ENCODE measurements at places on chromosomes 16 and 17.
A peak's percentile ranks its signal among the peaks of the same experiment; 100 is the strongest.

DNA sequence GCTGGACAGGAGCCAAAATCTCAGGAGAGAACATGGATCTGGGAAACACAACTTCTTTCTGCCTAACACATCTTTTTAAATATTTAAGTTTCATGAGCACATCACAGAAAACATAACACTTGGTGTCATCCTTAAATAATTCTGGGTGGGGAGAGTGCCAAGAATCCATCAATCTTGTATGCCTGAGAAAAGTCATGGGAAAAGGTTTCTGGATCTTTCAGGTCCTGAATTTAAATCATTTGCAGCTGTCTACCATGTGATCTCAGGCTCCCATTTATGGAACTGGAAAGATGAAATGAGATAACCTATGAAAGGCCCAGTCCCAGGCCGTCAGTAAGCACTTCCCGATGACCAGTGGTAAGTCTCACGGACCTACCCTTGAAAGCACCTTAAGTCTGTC is 15.1 kb downstream of the CDH11 start:
- no peak for DNase-seq

- peak; percentile 72 for DNase-seq
Measured at GRCh38 chr16:66357523-66357928, 9.0 kb upstream of the CDH5 start.

DNA sequence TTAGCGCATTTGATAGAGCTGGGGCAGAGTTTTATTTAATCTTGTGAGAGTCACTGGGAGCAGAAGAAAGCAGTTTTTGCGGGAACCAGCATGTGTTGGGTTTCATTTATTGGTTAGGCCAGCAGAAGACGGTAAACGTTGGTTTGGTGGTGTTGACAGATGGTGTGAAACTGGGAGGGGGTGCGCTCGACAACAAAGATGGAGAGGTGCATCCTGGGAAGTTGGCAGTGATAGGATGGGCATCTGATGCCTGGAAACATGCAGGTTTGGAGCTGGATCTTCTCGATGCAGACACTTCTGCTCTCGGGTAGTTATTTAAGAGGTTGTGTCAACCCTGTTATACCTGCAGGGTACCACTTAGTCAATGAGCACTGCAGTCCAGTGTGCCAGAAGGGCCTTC is 24.9 kb upstream of the CLEC18A start:
- DNase-seq, result no peak

- no peak for DNase-seq
Measured at GRCh38 chr17:63477480-63478440, 899 bp downstream of the ACE start.

DNA sequence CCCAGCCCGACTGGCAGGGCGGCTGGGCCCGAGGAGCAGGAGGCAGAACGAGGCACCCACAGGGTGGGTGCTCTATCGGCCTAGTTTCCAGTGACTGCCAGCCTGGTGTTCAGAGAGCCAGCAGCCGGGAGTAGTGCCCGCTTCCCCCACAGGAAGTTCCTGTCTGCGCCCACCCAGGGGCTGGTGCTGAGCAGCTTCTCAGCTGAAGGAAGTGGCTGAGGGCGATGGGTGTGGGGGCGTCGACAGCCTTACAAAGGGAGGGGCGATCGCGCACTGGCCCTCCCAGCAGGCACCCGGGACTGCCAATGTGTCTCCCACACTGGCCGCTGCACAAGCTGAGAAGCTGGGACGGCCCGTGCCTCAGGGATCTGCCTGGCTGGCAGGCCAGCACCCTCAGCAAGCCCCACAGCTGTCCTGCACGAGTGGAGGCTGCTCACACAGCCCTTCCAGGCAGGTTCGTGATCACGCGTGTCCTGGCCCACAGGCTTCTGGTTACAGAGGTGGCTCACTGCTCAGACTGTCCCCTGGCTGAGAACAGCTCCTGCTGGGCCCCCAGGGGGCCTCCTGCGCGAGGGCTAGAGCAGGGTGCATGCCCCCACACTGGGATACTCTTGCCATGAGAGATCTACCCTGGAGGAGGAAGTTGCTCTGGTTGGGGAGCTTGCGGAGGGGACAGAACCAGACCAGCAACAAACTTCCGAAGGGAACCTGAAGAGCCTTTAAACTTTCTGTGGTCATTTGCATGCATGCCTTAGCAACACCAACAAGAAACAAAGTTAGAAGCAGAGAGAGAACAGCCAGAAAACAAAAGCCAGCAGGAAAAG is 2.5 kb downstream of the RNF166 start:
- no peak for DNase-seq

DNA sequence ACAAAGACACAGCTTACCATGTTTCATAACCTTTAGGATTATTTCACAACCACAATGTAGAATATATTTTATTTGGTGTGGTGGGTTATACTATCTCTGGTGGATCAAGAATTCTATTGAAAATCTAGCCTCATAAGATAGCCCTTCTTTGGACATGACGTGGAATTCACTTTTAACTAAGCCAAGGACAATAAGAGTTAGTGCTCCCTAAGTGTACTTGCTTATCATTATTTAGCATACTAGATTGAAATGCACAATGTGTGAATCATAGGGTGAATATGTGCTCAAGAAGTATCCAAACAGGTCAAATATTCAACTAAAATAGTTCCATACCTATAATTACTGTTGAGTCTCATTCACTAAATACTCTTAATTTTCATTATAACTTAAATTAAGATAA is 1179.5 kb upstream of the GOT2 start:
- no peak for DNase-seq

DNA sequence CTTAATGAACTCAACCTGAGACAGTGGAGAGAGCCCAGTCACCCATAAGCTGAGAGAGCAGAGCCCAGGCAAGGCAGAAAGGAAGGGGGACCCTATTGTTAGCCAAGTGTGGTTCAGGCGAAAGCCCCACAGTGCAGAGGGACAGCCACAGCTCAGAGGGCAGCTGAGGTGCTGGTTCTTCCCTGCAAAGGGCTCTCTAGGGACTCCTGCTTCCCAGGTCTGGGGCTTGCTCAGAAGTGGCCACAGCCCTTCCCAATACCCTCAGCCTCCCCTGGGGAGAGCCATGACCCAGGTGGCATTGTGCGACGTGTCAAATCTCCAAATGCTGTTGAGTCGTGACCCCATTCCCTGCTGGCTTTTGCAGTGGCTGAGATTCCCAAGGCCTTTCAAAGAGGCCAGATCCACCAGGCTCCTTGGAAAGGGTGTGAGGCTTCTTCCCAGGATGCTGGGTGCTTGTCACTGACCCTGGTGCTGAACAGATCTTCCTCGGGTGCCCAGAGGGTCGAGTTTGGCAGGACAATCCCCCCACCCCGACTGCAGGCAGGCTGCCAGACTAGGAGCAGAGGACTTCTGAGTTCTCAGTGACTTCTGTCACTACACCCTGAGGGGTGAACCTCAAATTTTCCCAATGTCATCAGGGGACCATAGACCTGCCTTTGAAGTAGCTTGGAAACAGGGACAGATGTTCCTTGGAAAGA is 2.5 kb upstream of the CCL17 start:
- DNase-seq, result no peak

DNA sequence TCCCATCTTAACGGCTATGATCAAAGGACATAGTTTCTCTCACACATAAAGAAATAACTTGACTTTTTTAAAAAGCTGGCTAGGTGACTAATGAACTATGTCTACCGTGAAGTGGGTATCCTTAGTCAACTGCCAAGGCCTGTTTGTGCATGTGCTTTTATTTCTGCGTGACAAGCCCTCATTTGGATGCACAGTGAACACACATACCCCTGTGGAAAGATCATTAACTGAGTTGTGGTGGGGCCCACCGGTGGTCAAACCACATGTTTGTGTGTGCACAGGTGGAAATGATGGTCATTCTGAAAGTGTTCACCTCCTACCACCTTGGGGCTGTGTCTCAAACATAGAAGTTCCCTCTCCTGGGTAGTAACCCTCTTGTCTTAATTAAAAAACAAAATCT is 256.1 kb upstream of the SALL1 start:
- DNase-seq, result no peak

GRCh38 chr17:38676706-38677504 is 2.1 kb upstream of the EPOP start:
- peak; percentile 80 for DNase-seq

DNA sequence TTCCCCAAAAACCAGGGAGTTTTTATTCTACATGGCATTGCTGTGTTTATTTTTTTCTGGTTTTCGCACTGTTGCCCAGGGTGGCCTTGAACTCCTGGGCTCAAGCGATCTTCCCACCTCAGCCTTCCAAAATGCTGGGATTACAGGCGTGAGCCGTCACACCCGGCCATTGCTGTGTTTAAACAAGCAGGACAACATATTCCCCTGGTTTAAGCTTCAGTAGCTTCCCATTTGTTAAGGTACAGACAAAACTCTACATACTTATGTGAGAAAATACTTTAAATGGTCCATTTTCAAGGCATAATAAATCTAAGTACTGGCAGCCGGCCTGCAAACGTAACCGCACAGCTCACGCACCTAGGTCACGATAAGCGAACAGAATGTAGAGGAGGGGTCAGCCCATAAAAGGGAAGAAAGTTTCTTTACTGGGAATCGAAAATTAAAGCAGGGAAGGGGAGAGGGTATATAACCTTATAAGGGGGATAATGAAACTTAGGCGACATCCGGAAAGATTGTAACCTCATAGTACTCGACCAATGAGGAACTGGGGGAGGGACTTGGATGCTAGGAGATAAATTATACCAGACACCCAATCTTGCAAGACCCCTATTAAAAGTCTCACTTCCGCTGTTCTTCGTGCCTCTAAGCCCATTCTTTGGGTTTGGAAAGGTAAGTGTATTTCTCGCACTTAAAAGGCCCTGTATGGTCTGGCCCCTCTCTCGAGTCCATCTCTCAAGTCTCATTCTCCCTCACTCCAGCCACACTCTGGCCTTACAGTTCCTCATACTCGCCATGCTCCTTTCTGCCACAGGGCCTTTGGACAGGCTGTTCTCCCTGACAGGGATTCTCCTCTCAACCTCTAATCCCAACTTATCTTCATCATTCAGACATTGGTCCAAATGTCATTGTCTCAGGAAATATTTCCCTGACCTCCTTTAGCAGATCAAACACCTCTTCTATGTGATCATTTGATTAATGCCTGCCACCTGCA is 59.2 kb downstream of the TEX14 start:
- DNase-seq, result no peak

DNA sequence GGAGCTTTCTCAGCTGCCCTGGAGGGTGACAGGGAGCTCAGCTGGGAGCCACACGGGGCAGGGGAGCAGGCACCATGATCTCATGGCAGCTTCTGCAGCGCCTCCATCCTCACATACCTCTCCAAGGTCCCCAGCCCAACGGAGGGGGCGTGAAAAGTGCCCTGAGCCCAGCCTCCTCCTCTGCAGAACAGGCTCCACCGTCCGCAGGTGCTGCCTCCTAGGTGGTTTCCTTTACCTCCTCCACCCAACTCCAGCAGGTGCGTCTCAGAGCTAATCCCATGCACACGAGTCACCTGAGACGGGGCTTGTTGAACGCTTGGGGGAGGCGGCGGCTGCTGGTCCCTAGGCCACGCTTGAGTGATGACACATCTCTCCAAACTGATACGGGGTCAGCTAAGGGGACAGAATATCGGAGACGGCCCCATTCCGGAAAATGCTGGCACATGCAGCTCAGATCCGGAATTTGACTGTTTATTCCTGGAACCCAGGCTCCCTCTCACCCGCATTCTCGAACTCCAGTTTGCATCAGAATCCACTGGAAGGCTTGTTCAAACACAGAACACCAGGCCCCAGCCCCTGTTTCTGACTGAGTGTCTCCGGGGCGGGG is 387 bp upstream of the SLC38A8 start:
- DNase-seq, result no peak

DNA sequence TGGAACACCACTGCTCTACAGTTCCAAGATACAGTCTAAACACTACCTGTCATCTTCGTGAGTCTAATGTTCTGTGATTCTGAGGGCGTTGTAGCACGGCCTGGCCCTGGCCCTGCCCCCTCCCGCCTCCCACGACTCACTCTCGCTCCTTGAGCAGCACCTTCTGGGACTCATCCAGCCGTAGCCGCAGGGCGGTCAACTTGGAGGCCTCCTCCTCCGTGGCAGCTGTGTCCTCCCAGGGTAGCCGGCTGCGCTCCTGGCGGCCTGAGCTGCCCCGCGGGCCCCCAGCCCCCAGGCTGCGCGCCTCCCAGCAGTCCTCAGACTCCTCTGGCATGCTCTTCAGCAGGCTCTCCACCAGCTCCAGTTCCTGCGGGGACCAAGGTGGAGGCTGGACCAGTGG is 10.6 kb downstream of the CCDC102A start:
- no peak for DNase-seq

DNA sequence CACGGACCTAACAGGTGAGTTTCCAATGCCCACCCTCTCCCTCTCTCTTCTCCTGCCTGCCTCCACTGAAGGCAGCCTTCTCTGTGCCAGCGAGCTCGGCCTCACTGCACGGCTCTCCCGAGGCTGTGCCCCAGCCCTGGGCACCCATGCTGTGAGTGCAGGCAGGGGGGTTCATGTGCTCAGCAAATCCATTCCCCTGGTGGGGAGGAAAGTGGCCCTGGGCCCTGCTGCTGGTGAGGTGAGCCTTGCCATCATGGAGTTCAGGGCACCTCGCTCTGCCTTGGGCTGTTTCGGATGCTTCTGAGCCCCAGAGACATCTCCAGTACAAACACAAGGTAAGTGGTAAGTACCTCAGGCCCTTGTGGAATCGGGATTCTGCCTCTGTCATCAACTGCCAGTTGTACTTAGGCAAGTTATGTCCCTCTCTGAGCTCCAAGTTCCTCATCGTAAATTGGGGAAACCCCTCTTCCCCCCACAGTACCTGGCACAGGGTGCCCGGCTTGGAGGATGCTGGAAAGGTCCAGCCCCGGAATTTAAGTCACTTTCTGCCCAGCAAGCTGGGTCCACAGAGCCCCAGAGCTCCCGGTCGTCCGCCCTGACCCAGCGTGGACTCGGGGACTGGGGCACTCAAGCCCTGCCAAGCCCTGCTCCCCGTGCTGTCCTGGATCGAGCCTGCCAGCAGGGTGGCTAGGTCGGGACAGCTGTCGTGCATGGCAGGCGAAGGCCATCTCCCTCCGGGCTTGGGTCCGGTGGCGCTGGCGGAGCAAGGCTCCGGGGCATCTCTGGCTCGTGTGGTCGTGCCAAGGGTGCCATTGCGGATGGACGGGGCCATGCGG is 684 bp upstream of the NUDT16L1 start:
- DNase-seq, result no peak

DNA sequence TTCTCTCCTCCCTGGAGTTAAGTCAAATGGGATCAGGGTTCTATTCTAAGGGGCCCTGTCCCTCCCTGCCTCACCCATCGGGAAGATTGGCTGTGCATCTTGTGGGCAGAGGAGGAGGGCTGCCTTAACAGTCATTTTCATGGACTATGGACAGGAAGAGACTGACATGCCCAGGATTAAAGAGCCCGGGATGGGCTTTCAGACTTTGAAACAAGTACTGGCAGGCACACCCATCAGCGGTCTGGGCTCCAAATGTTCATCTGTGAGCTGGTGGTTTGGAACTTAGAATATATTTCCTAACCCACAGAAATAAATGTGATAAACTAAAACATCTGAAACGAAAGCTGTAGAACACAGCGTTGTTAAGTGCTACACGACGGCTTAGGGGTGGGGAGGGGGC is 6.5 kb downstream of the SLC6A4 start:
- DNase-seq, result no peak
